IPS DF 19.7 (cell line): ENCODE measurements at places on chromosomes 7 and 10.

DNA sequence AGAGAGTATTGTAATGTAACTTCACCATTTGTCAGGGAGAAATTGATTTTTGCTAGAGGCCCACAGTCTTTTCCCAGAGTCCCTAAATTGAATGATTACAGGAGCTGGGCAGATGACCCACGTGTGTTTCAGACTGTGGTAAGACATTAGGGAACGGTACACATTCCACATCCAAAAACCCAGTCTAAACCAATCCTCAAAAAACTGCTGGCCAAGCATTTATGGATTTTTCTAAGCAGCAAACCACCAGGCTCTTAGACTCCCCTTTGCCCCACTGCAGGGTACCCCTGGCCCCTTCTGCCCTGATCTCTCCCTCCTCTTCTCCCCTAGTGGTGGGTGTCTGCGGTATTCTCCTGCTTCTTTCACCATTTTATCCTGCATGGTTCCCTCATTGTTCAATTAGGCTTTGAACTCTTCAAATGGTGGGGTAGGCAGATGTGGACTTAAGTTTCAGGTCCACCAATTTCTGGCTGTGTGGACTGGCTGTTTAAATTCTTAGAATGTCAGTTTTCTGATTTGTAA, 135.5 kb upstream of the SORCS3 start:
- DNase-seq: no peak

DNA sequence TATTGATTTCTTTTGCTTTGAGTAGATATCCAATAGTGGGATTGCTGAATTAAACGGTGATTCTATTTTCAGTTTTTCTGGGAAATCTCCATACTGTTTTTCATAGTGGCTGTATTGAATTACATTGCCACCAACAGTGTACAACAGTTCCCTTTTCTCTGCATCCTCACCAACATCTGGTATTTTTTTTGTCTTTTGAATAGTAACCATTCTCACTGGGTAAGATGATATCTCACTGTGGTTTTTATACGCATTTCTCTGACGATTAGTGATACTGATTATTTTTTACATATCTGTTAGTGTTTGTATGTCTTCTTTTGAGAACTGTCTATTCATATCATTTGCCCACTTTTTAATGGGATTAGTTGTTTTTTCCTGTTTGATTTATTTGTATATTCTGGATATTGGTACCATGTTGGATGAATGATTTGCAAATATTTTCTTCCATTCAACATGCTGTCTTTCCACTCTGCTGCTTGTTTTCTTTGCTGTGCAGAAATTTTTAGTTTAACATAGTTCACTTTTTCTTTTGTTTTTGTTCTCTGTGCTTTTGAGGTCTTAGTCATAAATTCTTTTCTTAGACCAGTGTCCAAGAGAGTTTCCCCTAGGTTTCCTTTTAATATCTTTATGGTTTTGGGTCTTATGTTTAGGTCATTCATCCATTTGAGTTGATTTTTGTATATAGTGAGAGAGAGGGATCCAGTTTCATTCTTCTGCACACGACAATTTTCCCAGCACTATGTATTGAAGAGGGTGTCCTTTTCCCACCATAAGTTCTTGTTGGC, 584.7 kb downstream of the PHTF2 start:
- no peak for DNase-seq

DNA sequence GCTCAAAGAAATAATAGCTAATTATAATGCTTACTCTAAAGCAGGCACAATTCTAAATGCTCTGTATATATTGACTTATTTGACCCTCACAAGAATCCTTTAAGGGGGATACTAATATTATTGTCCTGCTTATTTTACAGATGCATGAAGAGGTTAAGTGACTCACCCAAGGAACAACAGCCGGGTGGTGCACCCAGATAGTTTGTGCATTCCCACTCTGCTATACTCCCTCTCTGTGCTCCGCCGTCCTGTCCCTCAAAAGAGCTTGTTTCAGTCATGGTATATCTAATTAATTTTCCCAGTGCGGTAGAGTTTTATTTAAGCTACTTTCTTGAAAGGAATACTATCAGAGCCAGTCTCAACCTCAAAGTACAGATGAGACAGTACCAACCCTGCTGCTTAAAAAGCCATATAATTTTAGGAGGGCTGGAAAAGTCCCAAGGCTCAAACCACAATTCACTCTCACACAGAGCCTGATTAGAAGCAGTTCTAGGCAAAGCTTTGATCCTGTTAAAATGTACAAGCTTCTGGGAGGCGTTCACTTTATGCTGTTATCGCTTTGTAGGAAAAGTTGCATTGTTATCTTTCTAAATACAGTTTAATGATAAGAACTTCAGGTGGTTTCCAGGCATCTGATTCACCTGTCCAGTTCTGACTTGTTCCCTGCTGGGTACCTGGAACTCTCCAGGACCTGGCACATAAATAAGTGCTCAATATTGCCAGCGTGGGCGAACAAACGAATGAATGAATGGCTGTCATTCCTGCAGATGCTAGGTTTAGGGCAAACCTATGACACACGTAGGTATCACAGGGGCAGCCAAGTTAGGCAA, 261.5 kb upstream of the KLF14 start:
- no peak for DNase-seq

- no peak for DNase-seq
These were observed 224.7 kb downstream of the GLRX3 start for GRCh38 chr10:130360826-130361311.

- DNase-seq: no peak
These were observed 138.6 kb downstream of the GALNT17 start for GRCh38 chr7:71270558-71270957.

DNA sequence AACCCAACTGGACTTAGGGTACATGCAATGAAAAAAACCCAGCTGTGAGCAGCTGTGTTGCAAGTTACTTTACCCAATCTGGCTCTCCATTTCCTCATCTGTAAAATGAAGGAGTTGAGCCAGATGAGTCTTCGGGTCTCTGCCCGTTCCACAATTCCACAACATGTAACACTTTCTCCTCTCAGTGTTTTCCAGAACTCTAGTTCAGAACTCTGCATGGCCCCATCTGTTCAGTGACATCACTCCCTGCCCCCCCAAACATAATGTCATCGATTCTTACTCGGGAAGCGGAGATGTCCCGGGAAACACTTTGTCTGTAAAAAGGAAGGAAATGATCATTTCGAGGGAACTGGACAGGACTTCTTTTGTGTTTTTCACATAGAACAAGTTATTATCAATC, 2.5 kb downstream of the SH3PXD2A start:
- DNase-seq: no peak

GRCh38 chr7:64830926-64831325, 36.7 kb downstream of the ZNF138 start:
- DNase-seq: no peak

DNA sequence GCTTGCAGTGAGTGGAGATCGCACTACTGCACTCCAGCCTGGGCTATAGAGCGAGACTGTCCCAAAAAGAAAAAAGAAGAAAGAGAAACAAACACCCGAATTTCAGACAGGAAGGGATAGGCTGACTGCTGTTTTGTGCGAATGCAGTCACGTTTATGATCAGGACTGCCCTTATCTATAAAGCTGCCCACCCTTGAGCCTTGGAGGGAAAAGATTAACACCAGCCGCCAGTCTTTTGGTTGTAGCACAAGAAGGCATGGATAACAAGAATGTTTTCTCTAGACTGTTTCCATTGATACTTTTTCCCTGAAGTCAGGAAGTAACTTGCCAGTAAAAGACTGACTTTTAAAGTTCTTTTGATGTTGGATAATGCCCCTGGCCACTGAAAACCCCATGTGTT, 314.0 kb downstream of the BICC1 start:
- DNase-seq: no peak

GRCh38 chr10:34432589-34432988, 382.5 kb downstream of the PARD3 start:
- DNase-seq: no peak

GRCh38 chr7:4102231-4102841, 579.8 kb upstream of the FOXK1 start:
- DNase-seq: no peak

- no peak for DNase-seq
These were observed 27.4 kb upstream of the INPP5A start for GRCh38 chr10:132510174-132510611.

DNA sequence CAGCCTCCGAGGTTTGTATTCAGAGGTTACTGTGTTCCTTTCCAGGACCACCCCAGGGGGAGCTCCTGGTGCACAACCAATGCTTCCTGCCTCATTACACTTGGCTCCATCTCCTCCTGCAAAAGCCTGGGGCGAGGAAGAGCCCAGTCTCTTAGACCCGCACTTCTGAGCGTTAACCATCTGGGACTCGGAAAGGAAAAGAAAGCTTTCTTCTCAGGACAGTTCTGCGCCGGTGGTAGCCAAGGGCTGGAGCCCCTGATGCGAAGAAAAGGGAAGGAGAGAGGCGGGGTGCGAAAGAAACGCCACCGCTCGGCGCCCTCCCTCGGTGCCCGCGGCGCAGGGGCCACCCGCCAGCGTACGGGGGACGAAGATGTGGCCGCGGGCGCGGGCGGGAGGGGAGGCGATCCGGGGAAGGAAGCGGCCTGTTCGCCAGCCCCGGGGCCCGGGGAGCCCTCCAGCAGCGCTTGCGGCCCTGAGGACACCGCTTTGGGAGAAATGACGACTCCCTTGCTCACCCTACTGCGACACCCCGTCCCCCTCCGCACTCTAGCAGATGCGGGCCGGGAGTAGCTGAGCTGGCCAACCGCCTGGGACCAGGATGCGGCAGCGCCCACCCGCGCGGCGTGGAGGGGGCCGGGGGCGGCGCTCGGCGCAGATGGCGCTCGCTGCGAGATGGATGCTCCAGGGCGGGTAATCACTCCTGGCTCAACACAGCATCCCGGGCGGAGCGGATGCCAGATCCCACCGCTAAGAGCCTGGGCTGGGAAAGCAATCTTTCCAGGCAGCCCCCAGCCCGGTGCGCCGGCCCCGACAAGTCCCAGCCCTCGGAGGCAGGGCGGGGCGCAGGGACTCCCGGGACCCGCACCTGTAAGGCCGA, 1.3 kb downstream of the NRCAM start:
- no peak for DNase-seq

GRCh38 chr7:28225576-28225975, 45.0 kb upstream of the JAZF1 start:
- no peak for DNase-seq

- no peak for DNase-seq
These were observed 420.6 kb downstream of the PLXNA4 start for GRCh38 chr7:132155715-132156114.

DNA sequence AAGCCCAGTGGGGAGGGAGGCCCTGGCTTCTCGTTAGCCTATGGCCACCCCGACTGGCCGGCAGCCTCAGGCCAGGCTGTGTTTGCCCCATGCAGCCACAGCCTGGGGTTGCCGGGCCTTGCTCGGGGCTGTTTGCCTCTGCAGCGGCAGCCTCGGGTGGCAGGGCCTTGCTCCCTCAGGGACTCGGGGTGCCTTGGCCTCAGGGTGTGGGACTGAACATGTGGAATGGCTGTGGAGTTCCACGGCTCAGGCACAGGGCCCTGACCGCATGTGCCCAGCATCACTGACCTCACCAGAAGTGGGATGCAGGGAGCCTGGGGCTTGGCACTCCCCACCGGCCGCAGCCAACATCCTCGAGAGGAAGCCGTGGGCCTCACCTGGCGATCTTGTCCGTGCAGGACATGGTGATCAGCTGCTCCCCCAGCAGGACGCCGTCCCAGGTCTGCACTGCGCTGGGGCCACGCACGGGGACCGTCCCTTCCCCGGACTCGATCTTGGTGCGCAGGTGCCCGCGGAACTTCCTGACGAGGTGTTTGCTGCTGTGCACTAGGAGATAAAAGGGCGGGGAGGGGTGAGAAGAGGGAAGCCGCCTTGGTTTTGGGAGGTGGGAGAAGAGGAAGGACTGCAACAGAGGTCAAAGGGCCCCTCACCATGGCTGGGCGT, 160.5 kb downstream of the WDR37 start:
- DNase-seq: no peak

DNA sequence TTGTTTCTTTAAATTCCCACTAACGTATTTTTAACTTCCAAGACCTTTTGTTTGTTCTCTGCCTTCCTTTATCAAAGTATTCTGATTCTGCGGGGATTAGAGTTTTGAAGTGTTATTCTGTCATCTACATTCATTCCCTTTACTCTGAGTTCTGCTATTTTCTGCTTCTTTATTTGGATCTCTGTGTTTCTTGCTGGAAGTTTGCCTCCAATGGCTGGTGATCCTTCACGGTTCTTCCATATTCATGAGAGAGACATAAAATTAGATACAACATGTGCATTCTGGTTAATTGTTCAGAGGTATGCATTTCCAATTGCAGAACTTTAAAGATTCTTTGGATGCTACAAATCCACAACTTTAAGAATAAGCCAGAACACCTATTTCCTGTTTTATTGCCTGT, 244.7 kb upstream of the ADARB2 start:
- no peak for DNase-seq

GRCh38 chr10:13659887-13660550, 73.3 kb downstream of the PRPF18 start:
- no peak for DNase-seq

DNA sequence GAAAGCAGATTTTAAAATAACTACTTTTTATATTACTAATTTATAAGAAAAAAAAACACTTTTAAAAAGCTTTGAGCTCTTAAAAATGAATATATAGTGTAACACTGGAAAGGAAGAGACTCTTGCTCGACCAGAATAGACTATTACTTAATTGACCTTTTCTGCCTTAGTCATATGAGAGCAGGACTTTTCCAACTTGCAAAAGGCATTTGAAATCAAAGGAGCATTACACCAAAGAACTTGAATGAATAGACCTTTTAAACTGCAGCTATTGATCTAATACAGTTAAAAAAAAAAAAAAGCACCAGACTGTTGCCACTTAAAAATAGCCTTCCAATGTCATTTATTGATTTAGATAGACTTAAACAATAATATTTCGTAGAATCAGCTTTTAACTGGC, 17.2 kb upstream of the SEMA3D start:
- DNase-seq: no peak

GRCh38 chr7:42227936-42228591, 8.9 kb downstream of the GLI3 start:
- DNase-seq: no peak

- no peak for DNase-seq
These were observed 35.1 kb upstream of the COBL start for GRCh38 chr7:51351661-51352060.

- no peak for DNase-seq
These were observed 276.4 kb downstream of the TCF7L2 start for GRCh38 chr10:113226399-113226798.

DNA sequence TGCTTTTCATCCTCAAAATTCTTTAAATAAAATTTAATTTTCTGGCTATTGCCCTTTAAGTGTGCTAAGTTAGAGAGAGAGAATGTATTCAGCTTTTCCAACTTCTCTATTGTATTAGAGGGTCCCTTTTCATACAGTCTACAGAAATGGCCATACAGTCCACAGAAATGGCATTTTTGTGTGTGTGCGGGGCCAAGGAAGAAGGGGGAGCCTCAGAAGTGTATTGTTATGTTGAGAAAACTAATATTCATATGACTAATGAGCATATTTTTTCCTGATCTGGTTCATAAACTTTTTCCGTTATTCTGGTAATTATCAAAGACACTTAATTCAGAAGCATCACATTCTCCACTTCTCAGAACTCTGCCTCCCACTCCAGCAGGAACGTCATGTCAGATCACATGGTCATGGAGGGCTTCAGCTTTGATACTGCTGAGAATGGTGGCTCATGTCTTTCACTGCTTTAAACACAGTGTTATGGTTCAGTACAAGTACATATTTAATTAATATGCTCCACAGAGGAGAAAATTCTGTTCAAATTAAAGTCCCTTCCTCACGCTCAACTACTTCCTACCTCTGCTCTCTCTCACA, 37.1 kb downstream of the ELMO1 start:
- no peak for DNase-seq

GRCh38 chr10:43902842-43903241, 254.2 kb upstream of the ZNF32 start:
- no peak for DNase-seq
